ENCODE measurements at places on chromosomes 3 and 15.

DNA sequence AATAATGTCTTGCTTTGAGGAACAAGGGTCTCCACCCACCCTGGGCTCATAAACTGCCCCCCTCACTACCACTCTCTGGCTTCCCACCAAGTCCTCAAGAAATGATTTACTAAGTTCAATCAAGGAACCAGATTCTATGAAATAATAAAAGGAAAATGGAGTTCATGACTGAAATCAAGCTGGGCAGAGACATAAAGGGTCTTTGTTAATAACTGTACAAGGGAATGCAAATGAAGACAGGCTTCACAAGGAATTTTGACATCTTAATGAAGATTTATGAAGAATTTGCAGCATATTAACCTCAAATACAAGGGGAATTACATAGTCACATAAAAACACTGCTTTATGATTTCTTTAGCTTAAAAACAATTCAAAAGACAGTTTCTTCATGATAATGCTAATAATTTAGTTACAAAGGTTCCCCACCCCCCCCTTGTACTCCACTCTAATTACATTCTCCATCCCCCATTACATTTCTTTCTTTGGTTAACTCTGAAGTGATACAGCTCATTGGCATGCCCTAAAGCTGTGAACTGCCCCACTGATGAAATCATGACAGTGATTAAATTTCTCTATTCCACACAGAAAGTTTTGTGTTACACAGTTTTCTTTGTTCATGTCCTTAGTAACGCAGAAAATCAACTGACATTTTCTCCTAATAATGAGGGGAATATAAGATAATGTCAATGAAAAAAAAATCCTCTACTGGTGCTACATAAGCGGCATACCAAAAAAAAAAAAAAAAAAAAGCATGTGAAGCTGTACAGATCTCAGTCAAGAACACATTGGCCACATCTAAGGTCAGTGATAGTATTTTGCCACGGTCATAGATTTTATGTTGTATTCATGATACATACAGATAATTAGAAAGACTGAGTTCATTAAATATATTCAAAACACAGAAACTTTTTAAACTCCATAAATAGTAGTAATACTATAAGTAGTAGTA is 54.4 kb downstream of the WWTR1 start:
- DNase-seq, result no peak

DNA sequence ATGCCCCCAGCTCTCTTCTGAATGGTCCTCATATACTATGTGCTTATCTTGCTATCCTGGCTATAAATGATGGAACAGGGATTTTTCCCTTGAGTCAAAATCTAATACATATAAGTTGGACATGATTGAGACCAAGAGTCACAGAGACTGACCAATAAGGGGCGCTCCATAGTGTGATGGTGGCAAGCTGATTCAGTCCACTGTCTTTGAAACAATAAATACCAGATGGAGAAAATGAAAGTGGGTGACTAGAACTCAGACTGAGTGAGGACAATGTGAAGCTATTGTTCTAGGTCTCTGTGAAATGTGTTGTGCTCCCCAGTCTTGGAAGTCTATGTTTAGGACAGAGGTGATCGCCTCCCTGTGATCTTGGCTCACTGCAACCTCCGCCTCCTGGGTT is 10.6 kb upstream of the FSTL1 start:
- no peak for DNase-seq

DNA sequence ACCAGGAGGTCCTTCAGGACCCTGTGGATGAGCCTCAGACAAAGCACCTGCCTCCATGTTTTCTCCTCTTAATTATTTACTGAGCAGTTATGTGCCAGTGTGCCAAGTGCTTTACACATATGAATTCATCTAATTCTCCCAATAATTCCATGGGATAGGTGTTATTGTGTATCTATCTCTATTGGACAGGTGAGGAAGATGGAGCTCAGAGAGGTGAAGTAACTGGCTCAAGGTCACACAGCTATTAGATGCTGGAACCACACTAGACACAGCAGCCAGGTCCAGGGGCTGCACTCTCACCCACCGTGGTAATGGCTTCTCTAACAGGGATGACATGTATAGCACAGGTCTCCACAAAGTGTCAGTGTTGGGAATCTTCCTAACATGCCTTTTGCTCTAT is 70.2 kb downstream of the TLE3 start:
- no peak for DNase-seq

GRCh38 chr3:39121621-39122020 is 14.1 kb downstream of the TTC21A start:
- DNase-seq, result no peak

GRCh38 chr15:37142371-37142770 is 42.0 kb upstream of the MEIS2 start:
- DNase-seq, result peak; percentile 28

Data from mammary epithelial cell (primary cell).